ENCODE measurements at places on chromosomes 7 and 10.

DNA sequence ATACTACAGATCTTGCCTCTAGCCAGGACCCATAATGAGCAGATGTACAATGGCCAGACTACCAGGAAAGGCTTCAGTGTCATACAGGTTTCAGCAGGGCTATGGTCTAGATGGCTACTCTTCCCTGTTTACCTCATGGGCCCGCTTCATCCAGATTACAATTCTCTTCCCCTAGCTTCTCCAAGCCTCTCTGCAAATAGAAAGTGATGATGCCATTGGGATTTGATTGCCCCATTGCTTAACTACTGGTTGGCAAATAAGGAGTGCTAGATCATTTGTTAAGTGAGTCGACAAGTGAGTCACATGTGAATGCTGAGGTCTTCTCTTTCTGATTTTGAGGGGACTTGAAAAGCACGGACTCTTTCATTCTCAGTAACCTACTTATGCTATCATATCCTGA, 361.5 kb upstream of the LRRTM3 start:
- DNase-seq, result no peak

GRCh38 chr10:32744321-32744720, 213.7 kb downstream of the ITGB1 start:
- DNase-seq, result no peak

DNA sequence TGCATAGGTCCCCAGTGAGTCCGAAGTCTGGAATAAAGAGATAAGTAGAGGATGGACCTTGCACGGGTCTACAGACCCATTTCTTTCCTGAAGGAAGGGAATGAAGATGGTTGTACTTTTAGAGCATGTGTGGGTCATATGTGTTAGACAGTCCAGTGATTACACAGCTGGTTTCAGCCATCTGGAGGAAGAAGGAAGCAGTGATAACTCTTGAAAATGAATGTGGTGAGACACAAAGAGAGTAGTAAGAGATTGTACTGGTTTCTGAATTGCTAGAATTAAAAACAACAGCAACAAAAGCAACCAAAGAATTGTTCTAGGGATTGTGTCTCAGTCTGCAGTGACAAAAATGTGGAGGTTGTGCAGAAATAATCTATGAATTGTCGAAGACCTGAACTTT, 258.9 kb downstream of the SUGCT start:
- no peak for DNase-seq

DNA sequence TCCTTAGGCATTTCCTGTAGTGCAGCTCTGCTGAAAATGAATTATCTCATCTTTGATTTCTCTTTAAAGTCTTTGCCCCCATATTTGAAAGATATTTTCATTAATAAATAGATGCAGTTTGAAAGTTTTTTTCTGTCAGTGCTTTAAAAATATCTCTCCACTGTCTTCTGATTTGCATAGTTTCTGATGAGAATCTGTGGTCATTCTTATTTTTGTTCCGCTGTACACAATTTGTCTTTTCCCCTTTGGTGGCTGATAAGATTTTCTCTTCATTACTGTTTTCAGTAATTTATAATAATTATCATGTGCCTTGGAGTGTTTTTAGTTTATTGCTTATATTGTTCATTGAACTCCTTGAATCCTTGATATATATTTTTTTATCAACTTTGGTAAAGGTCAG, 7.0 kb upstream of the GHRHR start:
- DNase-seq, result no peak

DNA sequence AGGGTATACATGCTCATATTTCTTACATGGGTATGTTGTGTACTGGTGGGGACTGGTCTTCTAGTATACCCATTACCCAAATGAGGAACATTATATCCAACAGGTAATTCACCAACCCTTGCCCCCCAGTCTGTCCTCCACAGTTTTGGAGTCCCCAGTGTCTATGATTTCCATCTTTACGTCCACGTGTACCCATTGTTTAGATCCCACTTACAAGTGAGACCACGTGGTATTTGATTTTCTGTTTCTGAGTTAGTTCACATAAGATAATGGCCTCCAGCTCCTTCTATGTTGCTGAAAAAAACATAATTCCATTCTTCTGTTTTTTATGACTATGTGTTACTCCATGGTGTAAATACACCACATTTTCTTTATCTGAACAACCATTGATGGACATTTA, 49.3 kb upstream of the CYP2C9 start:
- DNase-seq, result no peak

DNA sequence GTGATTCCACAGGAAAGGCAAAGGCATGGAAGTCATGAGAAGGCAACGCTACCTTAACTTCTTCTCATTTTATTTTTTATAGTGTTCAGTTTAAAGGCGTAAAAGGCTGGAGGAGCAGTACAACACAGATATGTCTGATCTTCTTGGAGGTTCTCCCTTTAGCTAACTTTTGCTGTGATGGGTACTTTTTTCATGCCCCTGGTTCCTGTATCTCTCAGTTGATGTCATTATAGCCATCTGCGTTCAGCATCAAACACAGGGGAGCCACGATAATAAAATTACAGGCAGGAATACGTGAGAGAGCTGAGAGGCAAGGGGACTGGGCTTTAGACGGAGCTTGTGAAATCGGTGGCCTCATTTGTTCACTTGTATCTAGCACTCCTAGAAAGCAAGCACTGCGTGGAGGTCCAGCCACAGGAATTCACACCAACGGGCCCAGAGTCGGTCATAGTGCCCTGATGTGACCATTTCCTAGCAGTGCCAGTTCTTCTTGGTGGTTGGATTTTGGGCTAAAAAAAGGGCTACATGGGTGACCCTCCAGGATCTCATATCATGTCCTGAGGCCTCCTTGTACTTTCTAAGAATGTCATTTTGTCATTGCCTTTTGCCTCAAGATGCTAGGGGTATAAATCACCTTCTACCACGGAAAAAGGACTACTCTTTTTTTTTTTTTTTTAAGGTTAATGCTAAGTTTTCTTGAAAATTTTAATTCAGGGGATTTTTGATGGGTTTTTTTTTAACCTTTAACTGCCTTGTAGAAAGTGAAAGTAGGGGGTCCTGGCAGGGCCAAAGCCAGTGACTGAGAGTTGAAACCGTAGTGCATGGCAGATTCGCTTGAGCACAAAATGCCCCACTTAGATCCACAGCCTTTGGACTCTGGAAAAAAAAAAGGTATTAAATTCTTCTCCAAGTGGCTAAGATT, 191.5 kb downstream of the CELF2 start:
- DNase-seq, result no peak

DNA sequence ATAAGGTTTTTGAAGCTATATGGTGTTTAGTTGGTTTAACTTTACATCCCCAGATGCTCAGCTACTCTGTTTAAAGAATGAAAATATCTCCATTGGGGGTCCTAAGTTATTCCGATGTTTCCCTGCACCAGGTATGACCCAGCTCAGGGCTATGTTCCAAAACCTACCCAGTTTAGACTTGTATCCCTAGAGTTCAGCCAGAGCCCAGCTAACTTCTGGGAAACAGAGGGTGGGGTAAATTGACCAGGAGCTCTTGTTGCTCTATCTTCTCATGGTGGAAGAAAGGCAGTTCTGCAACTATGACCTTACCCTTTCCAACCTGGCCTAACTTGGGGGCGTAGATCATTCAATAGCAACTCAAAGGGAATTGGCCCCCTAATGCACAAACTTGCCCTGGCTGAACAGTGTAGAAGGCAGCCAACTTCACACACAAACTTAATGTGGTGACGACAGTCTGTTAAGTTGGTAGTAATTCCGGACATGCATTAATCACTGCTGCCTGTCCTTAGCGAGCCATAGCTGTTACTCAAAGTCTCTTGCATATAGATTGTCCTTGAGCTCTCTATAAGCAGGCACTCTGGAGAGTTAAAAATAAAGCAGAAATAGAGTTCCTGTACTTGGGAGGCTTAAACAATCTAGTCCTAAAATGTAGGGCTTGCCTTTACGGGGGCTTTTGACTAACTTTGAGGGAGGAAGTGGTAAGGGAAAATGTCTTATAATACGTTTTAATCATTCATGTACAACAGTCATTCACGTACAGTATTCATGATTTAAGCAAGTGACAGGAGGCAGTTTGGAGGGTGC, 5.3 kb upstream of the ZNRF2 start:
- no peak for DNase-seq

- no peak for DNase-seq
Measured at GRCh38 chr7:107398161-107398560, 71.7 kb upstream of the GPR22 start.

DNA sequence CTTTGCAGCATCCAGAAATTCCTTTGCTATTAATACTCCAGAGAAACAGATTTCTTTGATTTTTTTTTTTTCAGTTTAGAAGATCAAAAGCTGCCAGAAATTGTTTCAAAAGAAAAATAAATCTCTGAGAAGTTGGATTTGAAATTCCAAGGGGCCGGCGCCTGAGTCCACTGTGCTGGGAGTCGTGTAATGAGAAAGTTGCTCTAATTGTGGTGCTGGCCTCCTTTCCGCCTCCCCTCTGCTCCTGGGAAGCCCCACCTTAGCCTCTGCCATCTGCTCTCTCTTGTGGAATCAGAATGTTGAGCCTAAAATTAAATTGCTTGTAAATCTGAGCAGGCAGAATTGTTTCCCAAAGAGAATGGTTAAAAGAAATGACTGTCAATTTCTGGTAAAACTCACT, 93.3 kb downstream of the EMX2 start:
- no peak for DNase-seq

DNA sequence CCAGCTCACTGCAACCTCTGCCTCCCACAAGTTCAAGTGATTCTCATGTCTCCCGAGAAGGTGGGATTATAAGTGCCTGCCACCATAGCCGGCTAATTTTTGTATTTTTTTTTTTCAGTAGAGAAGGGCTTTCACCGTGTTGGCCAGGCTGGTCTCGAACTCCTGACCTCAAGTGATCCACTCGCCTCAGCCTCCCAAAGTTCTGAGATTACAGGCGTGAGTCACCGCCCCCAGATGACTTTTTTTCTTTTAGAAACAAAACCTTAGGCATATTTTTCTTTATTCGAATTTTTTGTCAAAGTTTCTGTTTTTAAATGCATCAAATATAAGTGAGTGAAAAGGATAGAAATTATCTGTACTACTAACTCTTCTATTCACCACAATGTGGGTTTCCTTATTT, 113.1 kb downstream of the LRRC4 start:
- DNase-seq, result no peak

- DNase-seq, result no peak
Measured at GRCh38 chr7:87420173-87420572, 55.3 kb downstream of the ABCB4 start.

DNA sequence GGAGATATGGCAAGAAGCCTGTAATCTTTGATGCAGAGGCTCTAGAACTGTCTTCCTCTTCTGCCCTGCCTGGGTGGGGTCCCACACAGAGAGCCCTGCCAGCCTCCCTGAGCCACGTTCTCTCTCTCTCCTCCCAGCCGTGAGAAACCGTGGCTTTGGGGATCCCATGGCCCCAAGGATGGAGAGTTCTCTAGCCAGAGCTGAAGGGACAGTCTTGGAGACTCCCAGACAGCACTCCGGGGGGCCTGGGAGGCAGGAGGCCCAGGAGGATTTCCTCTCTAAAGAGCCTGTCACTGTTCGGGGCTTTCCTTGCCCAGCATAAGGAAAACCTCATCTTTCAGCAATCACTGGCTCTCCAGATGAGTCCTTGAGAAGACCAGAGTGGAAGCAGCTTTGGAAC, 227.1 kb downstream of the ARHGAP12 start:
- DNase-seq, result no peak

- DNase-seq, result no peak
Measured at GRCh38 chr7:45574416-45574668, 174 bp downstream of the ADCY1 start.

DNA sequence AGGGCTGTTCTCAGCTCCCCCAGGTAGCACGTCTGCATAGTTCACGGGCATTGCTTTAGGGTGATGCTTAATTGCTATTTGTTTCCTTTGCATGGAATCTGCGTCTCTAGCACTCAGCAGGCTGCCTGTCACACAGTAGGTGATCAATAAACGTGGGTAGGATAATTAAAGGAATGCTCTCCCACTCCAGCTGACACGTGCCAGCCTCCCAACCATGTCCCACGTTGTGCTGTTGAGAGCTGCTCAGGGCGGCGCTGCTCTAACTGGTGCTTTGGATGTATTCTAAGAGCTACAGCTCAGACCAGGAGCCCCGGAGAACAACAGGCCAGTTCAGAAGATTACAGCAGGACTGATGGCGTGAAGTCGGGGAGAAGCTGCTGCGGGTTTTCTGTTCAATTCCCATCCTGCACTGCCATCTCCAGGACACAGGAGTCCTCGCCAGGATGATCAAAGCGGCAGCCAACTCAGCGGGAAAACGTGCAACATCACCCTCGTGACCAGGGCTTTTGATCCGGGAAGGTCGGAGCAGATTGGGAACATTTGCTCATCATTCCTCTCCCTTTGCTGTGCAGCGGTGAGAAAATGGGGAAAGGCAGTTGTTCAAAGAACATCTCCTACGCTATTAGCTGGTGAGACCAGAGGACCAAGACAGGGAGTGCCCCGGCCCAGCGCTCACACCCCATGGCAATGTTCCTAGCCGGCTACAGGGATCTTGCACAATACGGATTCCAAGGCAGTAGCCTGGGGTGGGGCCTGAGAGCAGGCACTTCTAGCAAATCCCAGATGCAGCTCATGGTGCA, 50.5 kb upstream of the FOXK1 start:
- no peak for DNase-seq

- DNase-seq, result no peak
Measured at GRCh38 chr7:781936-782529, 50.2 kb upstream of the SUN1 start.

GRCh38 chr10:10986606-10987005, 31.1 kb upstream of the CELF2 start:
- DNase-seq, result no peak

- no peak for DNase-seq
Measured at GRCh38 chr7:26387731-26388130, 96.1 kb downstream of the SNX10 start.

DNA sequence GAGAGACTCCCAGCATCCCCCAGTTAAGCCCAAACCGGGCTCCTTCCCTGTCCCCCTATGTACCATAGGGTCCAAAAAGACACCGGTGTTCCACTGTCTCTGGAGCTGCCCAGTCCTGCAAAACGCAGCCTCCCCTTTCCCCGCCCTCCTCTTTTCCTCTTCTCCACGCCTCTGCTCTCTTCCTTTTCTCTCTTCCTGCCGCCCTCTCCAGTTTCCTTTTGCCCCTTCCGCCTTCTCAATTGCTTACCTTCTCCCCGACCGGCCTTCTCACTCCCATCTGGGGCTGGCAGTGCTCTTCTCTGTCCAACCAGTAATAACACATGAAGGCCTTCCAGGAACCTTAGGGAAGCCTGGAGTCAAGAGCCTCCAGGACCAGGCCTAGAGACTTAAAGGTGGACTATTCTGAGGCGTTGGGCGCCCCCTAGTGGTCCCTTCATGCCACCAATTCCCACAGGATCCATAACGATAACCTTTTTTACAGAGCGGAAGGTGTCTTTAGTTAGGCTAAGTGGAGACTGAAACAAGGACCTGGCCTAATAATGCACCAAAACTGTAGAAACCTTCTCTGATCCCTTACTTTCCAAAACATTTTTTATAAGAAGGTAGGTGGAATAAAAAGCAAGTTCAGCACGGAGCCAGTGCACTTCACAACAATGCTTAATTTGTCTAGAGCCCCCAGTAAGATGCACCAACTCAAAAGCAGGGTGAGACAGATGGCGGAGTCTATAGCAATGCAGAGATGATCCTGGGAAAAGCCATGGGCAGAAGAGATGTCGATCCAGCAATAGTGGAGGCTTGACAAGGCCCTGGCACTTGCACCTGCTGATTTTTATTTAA, 27.2 kb upstream of the MSRB2 start:
- DNase-seq, result no peak

- DNase-seq, result no peak
Measured at GRCh38 chr10:98047009-98047741, 16.8 kb upstream of the CRTAC1 start.

- DNase-seq, result no peak
Measured at GRCh38 chr10:64529003-64529350, 1007.8 kb downstream of the REEP3 start.

- no peak for DNase-seq
Measured at GRCh38 chr7:105621617-105622016, 40.3 kb upstream of the EFCAB10 start.
